Erythroblast (primary cell): ENCODE measurements at places on chromosomes 7 and 10.

GRCh38 chr10:70714951-70715350 lies 42.6 kb downstream of the ADAMTS14 start:
- DNase-seq, result no peak

GRCh38 chr10:28796606-28797512 lies 119.5 kb downstream of the BAMBI start:
- peak; percentile 58 for DNase-seq

DNA sequence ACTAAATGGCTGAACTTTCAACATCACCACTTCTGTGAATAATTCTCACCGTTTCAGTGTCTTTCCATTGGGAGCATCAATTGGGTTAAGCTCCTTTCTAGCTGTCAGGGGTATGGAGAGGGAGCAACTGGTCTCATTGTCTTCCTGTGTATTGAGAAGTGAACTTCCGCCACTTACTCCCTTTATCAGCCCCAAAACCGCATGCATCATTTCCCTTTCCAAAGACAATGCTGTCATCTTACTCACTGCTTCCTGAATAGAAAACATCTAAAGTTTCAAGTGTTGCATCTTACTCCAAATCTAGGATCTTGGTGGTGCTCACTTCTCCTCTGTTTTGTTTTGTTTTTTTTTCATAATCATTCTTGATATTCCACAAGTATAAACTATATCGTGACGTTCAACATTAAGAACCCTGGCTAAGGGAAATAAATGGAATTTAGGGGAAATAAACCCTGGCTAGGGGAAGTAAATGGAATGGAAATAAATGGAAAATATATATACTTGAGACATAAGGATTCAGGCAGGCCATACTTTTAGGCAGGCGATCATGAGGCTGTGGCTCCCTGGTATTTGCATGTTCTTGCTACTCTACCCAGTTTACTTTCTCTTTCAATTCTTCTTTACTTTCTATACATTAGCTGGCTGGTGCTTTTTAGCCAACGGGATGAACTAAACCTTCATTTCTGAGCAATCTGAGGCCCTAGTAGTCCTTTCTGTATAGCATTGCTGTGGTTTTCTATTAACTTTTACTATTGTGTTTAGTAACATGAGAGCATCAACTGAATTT lies 371.9 kb downstream of the BMPER start:
- no peak for DNase-seq

DNA sequence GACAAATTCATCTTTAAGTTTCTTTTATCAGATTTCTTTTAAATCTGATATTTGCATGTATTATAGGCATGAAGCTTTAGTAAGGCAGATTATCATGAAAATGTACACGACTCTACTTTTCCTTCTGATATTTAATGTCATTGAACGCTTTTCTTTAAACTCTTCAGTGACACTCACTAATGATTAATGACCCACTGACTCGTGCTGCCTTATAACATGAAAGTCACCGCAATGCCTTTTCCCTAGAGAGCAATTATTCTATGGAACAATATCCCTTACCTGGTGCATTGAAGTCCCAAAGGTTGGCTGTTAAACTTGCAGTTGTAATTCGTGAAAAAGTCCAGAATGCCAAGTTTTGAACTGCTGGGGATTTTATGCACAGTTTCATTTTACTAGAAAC lies 33.4 kb upstream of the HGF start:
- DNase-seq, result no peak
